ENCODE measurements at places on chromosomes 1 and 21. TPM values are rescaled to one million over a fixed set of nuclear protein-coding genes. Genes with fewer than 3 reads are reported as not detected.

The LIPI gene
- total RNA-seq = not detected

The MYOG gene
- not detected for total RNA-seq

The NKAIN1 gene
- total RNA-seq = not detected

The LRRC8C gene
- total RNA-seq = 10.8 TPM

The RC3H1 gene
- total RNA-seq = 36.5 TPM

The WDR64 gene
- not detected for total RNA-seq

The CLCA1 gene
- not detected for total RNA-seq

The ZBTB21 gene
- 16.3 TPM for total RNA-seq

The IFI44L gene
- total RNA-seq = 1.2 TPM

The MTARC2 gene
- total RNA-seq = 4.8 TPM

The C1orf94 gene
- not detected for total RNA-seq

The PTPRF gene
- total RNA-seq = 200 TPM

The HMGCS2 gene
- total RNA-seq = not detected

The HES4 gene
- total RNA-seq = 6.4 TPM

The KLHL21 gene
- 64.5 TPM for total RNA-seq

The CELA3A gene
- not detected for total RNA-seq

The KRTAP13-2 gene
- total RNA-seq = not detected

The C8B gene
- not detected for total RNA-seq

Data from mammary epithelial cell (primary cell).